ENCODE measurements at places on chromosomes 2 and 18. TPM values are rescaled to one million over a fixed set of nuclear protein-coding genes. Genes with fewer than 3 reads are reported as not detected.

The TUBA3E gene
- total RNA-seq: not detected

The ERMN gene
- 0.18 TPM for total RNA-seq

The SH2D6 gene
- not detected for total RNA-seq

The HK2 gene
- 20.0 TPM for total RNA-seq

The RAX gene
- not detected for total RNA-seq

The LBH gene
- 61.2 TPM for total RNA-seq

The EGR4 gene
- not detected for total RNA-seq

The IL18R1 gene
- 6.8 TPM for total RNA-seq

The MAP2 gene
- total RNA-seq: 2.1 TPM

The CIB4 gene
- total RNA-seq: not detected

The ESCO1 gene
- total RNA-seq: 15.6 TPM

The LRATD1 gene
- 0.08 TPM for total RNA-seq

The RUFY4 gene
- not detected for total RNA-seq

The GLI2 gene
- total RNA-seq: 5.3 TPM

The AMER3 gene
- not detected for total RNA-seq

The LDAH gene
- total RNA-seq: 7.4 TPM

The CPO gene
- total RNA-seq: not detected

The TUBB8B gene
- total RNA-seq: not detected

The MYO5B gene
- 0.16 TPM for total RNA-seq

The ICOS gene
- total RNA-seq: not detected

The CDCA7 gene
- total RNA-seq: 6.2 TPM

The SRSF7 gene
- 92.1 TPM for total RNA-seq

The ACADL gene
- total RNA-seq: 0.63 TPM

The FEV gene
- not detected for total RNA-seq

The IGFBP5 gene
- total RNA-seq: 334 TPM

The IL37 gene
- not detected for total RNA-seq

The TSHZ1 gene
- total RNA-seq: 5.2 TPM

The TGFA gene
- total RNA-seq: not detected

The EFHD1 gene
- total RNA-seq: 0.45 TPM

The GALNT14 gene
- 0.72 TPM for total RNA-seq

The ANKRD30B gene
- 2.7 TPM for total RNA-seq

The TMEM200C gene
- 0.33 TPM for total RNA-seq

The SNORC gene
- 0.72 TPM for total RNA-seq

The NPPC gene
- not detected for total RNA-seq

The PLCL1 gene
- total RNA-seq: 12.4 TPM

The MAL gene
- total RNA-seq: not detected

The CXXC1 gene
- 68.4 TPM for total RNA-seq

The CRYGC gene
- not detected for total RNA-seq

The GNAL gene
- total RNA-seq: 0.16 TPM

The UGGT1 gene
- total RNA-seq: 120 TPM

The DUSP2 gene
- 1.4 TPM for total RNA-seq

The SIX3 gene
- not detected for total RNA-seq

The UGT1A3 gene
- not detected for total RNA-seq

The TET3 gene
- 2.4 TPM for total RNA-seq

The ANKRD30BL gene
- total RNA-seq: 0.16 TPM

The CNTNAP5 gene
- not detected for total RNA-seq

The SP110 gene
- total RNA-seq: 46.0 TPM

The TEX51 gene
- not detected for total RNA-seq

The EIF2AK3 gene
- 31.5 TPM for total RNA-seq

The DCDC2C gene
- total RNA-seq: not detected
